Caco-2 (cell line): ENCODE measurements at places on chromosomes 5 and 9. TPM values are rescaled to one million over a fixed set of nuclear protein-coding genes. Genes with fewer than 3 reads are reported as not detected.

GRCh38 chr5:119174578-119175163, 103.8 kb downstream of the DMXL1 start:
- H3K36me3 ChIP-seq: no peaks in the 10 kb centered on the region
- no peaks in the 10 kb centered on the region for H3K27me3 ChIP-seq
- no peak for DNase-seq
- H3K4me1 ChIP-seq: no peaks in the 10 kb centered on the region
- H3K4me3 ChIP-seq: no peak overlapping the region
- no peak overlapping the region for H3K27ac ChIP-seq

- H3K4me3 ChIP-seq: no peak overlapping the region
- DNase-seq: no peak
- no peaks in the 10 kb centered on the region for H3K4me1 ChIP-seq
These were observed 142.2 kb downstream of the PLCXD3 start for GRCh38 chr5:41368158-41368557.

DNA sequence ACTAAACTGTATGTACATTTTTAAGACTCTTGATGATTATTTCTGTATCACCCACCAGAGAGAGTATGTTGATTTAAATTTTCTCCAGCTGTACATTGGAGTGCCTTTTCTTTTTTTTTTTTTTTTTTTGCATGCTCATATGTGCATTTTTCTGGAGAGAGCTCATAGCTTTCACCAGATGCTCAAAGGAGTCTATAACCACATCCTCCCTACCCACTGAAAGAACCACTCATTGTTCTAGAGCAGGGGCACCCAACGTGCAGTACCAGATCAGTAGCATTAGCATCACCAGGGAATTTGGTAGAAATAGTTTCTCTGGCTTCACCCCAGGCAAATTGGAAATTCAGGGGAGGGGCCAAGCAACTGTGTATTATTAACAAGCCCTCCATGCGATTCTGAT, 53.9 kb upstream of the TMEM171 start:
- no peak overlapping the region for H3K4me3 ChIP-seq
- H3K36me3 ChIP-seq: no peaks in the 10 kb centered on the region; the same call in 1 of the 2 replicates
- no peak overlapping the region for H3K27ac ChIP-seq
- H3K27me3 ChIP-seq: no peaks in the 10 kb centered on the region
- H3K4me1 ChIP-seq: peaks cover 15% of the 10 kb centered on the region

GRCh38 chr5:170466988-170467707, 36.7 kb upstream of the KCNIP1 start:
- H3K27me3 ChIP-seq: no peaks in the 10 kb centered on the region
- no peaks in the 10 kb centered on the region for H3K36me3 ChIP-seq
- no peak overlapping the region for H3K4me3 ChIP-seq
- no peak overlapping the region for H3K27ac ChIP-seq

- H3K4me1 ChIP-seq: no peaks in the 10 kb centered on the region
- no peak for DNase-seq
These were observed 88.9 kb upstream of the PLPPR1 start for GRCh38 chr9:100939636-100940035.

- H3K36me3 ChIP-seq: no peaks in the 10 kb centered on the region
- H3K4me3 ChIP-seq: peak overlapping the region; percentile 80
- peak overlapping the region; percentile 98 for H3K27ac ChIP-seq
- no peaks in the 10 kb centered on the region for H3K27me3 ChIP-seq
These were observed 482 bp downstream of the IARS1 start for GRCh38 chr9:92293075-92293354.

GRCh38 chr9:113853333-113853732, 22.8 kb upstream of the ZNF618 start:
- no peaks in the 10 kb centered on the region for H3K36me3 ChIP-seq
- H3K4me1 ChIP-seq: no peaks in the 10 kb centered on the region
- no peak overlapping the region for H3K27ac ChIP-seq
- no peak overlapping the region for H3K4me3 ChIP-seq
- no peaks in the 10 kb centered on the region; the same call in 1 of the 2 replicates for H3K27me3 ChIP-seq
- DNase-seq: no peak

- DNase-seq: no peak
- H3K4me1 ChIP-seq: peaks cover 4% of the 10 kb centered on the region; the same call in 1 of the 2 replicates
- no peaks in the 10 kb centered on the region for H3K36me3 ChIP-seq
- H3K4me3 ChIP-seq: no peak overlapping the region
- no peaks in the 10 kb centered on the region for H3K27me3 ChIP-seq
These were observed 83.6 kb downstream of the NTNG2 start for GRCh38 chr9:132245465-132245864.

GRCh38 chr5:152631221-152631620, 226.1 kb upstream of the NMUR2 start:
- no peak for DNase-seq
- no peak overlapping the region for H3K4me3 ChIP-seq
- no peaks in the 10 kb centered on the region for H3K27me3 ChIP-seq
- no peaks in the 10 kb centered on the region for H3K36me3 ChIP-seq
- H3K4me1 ChIP-seq: no peaks in the 10 kb centered on the region

GRCh38 chr5:158882660-158883059, 217.1 kb downstream of the EBF1 start:
- no peaks in the 10 kb centered on the region for H3K27me3 ChIP-seq
- H3K36me3 ChIP-seq: no peaks in the 10 kb centered on the region
- H3K27ac ChIP-seq: no peak overlapping the region

- no peaks in the 10 kb centered on the region; the same call in 1 of the 2 replicates for H3K27me3 ChIP-seq
- H3K27ac ChIP-seq: no peak overlapping the region
- no peak for DNase-seq
- no peaks in the 10 kb centered on the region for H3K36me3 ChIP-seq
- H3K4me1 ChIP-seq: no peaks in the 10 kb centered on the region
These were observed 131.7 kb downstream of the UNC13B start for GRCh38 chr9:35293376-35293964.

The NR5A1 gene
- total RNA-seq: 0.09 TPM in 1 of 2 replicates, not detected in the other

The DAPK1 gene
- 65.8 and 79.2 TPM in 2 replicates for total RNA-seq

The PCDHGA8 gene
- total RNA-seq: 0.14 and 0.18 TPM in 2 replicates
